Amniotic stem cell (primary cell): ENCODE measurements at places on chromosomes 6 and 20.

DNA sequence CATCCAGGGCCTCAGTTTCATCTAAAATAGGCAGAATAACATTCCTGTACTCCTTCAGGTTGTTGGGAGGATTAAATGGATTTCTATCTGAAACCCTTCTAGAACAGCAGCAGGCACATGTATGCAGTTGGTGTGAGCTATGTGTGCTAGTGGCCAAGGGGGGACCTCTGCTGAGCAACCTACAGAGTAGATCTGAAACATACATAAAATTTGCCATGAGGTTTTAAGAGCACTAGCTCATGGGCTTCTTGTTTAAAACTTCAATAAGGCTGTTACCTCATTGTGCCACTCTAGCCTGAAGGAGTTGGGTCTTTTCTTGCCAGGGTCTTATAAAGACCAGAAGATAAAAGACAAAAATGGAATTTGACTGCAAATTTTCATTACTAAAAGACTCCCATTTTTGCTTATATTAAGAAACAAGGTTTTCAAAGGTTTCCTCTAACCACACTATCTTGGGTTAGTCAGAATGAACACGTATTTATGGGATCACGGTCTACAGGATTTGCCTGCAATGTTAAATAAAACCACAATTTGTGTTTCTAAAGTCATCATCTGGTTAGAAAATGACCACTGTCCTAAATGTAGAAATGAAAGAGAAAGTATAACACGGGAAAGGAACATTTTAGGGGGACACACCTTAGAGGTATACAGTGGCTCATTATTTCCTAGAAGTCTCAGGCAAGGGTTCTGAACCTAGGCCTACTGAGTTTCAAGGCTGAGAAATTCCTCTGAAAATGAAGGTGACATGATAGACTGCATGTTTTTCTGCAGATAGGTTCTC is 144.9 kb upstream of the OLIG3 start:
- no peak for DNase-seq

GRCh38 chr6:135922174-135922573 is 70.7 kb downstream of the PDE7B start:
- DNase-seq: peak; percentile 86

- no peak for DNase-seq
These were observed 716.4 kb upstream of the MARCKS start for GRCh38 chr6:113140721-113141120.

DNA sequence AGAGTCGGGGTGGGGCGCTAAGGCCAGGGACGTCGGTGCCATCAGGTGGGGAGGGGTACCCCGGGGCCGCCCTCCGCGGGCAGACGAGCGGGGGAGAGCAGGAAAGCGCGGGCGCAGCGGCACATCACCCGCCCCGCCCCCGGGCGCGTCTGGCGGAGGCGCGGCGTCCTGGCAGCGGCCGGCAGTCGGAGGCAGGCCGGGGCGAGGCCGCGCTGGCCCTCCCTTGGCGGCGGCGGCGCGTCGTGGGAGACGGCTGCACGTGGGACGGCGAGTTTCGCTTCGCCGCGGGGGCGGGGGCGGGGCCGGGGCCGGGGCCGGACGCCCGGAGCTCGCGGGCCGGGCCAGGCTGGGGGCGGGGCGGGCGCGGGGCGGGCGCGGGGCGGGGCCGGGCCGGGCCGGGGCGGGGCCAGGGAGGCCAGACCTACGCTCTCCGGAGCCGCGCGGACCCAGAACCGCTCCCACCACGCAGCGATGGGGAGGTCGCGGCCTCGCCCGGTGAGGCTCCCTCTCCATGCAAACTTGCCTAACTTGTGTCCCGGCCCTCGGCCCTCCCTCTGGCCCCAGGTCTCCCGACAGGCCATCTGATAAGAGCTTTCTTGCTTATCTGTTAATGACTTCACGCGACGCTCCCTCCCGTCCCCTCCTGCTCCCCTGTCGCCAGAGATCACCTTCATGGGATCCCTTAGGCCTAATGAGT is 12.5 kb downstream of the ITPR3 start:
- no peak for DNase-seq

DNA sequence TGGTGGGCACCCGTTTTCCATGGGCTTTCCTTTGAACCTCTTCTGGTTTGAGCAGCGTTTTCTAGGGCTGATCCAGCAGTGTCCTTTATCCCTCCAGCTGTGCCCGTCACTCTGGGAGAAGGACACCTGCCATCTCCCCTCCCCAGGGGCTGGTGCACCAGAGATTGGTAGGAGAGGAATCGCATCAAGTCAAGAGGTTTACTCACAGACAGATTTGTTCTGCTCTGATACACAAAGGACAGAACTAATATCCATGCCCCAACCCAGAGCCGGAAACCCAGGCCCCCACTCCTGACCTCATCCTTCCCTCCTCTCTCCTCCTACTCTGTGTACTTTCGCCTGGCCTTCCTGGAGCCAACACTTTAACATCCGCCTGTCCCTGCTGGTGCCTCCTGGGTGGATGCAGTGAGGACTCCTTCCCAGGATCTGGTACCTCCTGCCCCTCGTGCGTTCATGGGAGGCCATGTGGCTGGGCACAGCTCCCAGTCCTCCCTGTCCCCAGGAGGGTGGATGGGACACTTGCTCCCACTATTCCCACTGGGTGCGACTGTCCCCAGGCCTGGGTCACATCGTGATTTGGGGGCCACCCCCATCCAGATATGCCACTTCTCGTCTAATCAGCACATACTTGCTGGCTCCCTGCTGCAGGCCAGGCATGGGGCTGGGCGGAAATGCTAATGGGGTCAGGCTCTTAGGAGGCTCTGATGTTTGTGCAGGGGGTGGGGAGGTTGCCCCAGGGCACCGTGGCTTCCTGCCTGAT is 286.3 kb downstream of the CDH4 start:
- no peak for DNase-seq

DNA sequence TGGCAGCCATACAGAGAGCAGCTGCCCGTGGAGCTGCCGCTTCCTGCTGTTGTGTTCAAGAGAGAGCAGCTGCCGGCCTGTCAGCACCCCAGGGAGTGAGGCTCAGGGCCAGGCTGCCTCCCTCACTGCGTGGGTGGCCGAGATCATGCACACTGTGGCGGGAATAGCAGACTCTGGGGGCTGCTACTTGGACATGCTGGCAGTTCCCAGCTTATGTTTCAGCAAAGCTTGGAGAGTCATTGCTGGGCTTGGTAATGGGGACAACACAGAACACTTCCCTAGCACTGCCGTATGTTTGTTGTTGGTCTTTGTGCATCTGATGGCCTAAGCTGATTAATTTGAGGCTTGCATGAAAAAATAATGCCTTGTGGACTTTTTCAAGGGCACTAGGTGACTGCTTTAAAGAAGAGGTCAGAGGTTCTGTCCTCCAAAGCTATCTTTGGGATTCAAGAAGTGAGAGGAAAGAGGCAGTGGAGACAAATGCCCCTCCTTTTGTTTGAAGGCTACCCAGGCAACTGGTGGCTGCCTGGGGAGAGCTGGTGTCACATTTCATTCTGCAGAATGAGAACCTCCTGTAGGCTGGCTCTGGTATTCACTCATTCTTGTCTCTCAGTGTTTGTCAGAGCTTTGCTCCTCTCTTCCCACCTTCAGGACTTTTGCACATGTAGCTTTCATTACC is 18.8 kb downstream of the MRAP2 start:
- no peak for DNase-seq

DNA sequence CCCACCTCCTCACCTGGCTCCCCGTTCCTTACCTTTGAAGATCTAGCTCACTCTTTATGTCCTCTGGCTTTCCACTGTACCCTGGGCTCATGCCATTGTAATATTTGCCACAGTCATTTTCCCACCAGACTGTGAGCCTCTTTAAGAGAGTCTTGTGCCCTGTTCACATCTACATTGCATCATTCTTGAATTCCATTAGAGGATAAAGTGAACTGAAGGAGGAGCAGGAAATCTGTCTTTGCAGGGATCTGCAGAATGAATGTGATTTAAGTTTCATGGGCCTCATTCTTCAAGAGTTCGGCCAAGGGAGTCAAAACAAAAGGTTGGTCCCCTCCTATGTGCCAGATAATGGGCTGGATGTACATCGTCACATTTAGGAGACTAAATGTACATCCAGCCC is 272.6 kb upstream of the CITED2 start:
- no peak for DNase-seq

- DNase-seq: no peak
These were observed 170.8 kb downstream of the SASH1 start for GRCh38 chr6:148513145-148514071.

GRCh38 chr6:134289204-134289575 is 28.7 kb downstream of the SGK1 start:
- DNase-seq: no peak

GRCh38 chr20:13008761-13009681 is at the start of gene SPTLC3:
SPTLC3 (plus strand) TSS chr20:13008972; CDS start chr20:13009268, 296 bp downstream.
- DNase-seq: no peak

GRCh38 chr6:101537753-101538316 is 144.3 kb downstream of the GRIK2 start:
- no peak for DNase-seq

DNA sequence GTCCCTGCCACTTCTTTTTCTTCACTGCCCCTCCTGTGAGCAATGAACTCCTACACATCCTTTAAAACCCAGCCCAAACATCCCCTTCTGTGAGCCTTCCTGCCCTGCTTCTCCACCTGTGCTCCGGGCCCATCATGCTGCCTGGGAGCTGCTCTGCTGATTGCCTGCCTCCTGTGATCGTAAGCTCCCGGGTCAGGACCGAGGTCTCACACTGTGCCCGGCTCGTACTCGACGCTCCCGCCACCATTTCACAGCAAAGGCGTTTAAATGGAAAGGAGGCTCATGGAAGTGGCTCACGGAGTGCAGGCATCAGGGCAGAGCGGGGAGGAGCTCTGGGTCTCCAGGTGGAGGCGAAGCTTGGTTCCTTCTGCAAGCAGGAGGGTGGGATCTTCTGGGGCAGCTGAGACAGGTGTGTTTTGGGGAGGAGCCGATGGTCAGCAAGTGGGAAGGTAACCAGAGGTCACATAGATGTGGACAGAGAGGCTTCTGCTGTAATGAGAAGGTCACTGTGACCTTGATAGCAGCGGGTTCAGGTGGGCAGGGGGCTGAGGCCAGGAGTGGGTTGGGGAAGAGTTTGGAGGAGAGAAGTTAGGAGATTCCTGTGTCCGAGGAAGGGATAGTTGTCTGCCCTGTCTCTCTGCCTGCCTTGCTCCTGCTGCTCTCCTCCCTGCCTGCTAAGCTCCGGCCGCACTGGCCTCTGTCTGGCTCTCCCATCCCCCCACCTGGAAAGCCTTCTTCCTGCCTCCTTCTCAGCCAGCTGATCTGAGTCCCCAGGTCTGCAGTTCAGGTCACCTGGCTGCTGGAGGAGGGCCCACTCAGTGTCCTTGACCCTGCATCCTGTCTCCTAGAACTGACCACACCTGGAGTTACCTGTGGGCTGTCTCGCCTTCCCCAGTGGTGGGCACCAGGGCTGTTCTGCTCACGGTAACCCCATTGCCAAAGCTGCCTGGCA is 52.7 kb upstream of the FRMD1 start:
- DNase-seq: no peak

GRCh38 chr6:161261325-161261724 is 12.5 kb downstream of the AGPAT4 start:
- no peak for DNase-seq

DNA sequence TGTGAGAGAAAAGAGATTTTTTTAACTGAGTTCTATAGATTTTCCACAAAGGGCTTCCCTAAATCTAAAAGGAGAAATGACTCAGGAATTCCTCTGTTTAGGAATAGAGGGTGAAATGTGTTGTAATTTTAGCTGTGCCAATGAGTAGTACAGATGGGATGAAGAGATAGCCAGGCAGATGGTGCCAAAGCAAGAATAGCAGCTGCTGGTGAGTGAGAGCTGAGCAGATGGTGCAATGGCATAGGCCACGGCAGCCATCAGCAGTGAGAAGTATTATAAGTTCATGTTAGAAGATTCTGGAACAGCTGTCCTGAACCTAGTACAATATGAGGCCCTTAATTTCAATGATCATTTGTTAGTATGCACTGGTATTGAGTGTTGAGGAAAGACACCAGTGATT is 40.2 kb upstream of the CRISP1 start:
- no peak for DNase-seq

DNA sequence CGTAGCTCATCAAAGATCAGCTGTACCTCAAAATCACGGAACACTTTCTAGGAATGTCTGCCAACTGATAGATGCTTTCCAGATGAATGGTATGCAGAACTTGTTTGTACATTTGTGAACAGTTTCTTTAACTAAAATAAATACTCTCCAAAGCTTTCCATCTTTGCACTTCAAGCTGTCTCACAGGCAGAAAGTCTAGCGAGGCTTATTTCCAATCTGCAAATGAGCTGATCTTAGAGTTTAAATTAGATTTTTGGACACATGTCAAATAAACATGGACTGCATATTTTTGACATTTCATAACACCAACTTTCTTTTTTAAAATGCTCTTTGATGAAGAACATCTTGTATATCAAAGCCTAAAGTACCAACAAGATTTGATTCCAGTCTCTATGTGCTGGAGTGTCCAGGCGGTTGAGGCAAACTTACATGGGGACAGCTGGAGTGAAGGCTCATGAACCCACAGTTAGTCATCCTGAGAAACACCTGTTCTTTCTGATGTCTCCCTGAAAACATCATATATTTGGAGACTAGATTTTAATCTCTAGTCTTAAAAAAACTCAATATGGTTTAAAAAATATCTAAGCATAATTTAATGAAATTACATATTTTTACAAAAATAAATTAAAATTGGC is 268.6 kb upstream of the AGPAT4 start:
- no peak for DNase-seq

- DNase-seq: no peak
These were observed 73.9 kb downstream of the RAMACL start for GRCh38 chr6:166512567-166512966.

- peak; percentile 48 for DNase-seq
These were observed 113.1 kb downstream of the FYN start for GRCh38 chr6:111759836-111760785.

DNA sequence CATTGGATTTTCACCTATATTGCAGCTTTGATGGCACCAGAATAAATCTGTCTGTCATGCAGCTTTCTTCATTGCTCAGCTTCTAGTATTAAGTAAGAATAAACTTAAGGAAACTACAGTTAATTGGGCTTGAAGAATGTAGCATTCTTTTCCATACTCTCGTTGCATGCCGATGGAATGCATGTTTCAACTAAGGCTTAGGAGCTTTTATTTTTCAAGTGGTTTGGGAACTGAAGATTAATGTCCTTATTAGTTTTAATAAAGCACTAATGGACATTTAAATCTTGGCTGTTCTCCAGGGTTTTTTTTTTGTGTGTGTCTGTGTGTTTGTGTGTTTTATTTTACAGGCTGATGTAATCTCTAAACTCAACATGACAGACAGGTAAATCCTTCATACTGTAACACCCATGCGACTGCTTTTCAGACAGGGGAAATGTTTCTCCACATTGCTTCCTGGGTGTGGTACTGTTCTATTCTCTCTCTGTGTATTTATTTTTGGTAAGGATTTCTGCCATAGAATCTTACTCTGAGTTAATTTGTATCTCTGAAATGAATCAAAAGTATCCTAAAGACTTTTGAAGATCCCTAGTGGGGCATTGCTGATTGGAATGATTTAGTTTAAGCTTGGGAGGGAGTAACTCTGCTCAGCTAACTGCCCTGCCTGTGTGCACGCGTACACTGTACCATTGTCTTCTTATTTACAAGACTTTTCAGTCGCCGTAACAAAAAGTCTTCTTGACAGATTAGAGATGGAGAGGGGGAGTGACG is 38.0 kb downstream of the SLC9A8 start:
- no peak for DNase-seq

- no peak for DNase-seq
These were observed 16.1 kb upstream of the SLC17A3 start for GRCh38 chr6:25889877-25890853.

GRCh38 chr6:150632785-150633485 is 33.2 kb downstream of the PLEKHG1 start:
- DNase-seq: no peak
